ENCODE measurements at places on chromosomes 3 and 15.

GRCh38 chr3:18283680-18284079 lies 141.5 kb downstream of the SATB1 start:
- no peak for DNase-seq

DNA sequence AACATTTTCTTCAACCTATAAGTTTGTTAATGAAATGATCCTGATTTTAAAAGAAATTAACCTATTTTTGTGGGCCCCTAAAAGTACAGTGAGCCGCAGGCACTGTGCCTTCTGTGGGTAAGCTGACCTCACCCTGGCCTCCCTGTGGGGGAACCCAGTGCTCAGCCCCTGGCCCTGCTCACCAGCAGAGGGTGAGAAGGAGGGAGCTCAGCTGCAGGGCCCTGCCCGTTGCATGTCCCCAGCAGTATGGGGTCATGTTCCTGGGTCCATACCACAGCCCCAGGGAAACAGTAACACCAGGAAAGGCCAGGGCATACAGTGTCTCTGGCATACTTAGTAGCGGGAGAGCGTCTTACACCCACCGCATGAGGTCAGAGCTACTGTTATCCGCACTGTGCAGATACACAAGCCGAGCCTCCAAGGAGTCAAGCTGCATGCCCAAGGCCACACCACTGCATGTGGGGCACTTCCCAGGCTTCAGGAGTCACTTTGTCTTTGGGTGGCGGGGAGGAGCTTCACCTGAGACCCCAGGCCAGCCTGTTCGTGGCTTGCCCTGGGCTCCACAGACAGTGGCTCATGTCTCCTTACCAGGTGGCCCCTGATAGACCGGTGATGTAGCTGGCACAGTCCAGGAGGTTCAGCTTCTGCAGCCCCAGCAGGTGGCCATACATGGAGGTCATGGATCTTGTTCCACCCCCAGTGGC lies 22.6 kb upstream of the EHD4 start:
- DNase-seq, result no peak

GRCh38 chr3:6099458-6100075 lies 761.3 kb upstream of the GRM7 start:
- no peak for DNase-seq

DNA sequence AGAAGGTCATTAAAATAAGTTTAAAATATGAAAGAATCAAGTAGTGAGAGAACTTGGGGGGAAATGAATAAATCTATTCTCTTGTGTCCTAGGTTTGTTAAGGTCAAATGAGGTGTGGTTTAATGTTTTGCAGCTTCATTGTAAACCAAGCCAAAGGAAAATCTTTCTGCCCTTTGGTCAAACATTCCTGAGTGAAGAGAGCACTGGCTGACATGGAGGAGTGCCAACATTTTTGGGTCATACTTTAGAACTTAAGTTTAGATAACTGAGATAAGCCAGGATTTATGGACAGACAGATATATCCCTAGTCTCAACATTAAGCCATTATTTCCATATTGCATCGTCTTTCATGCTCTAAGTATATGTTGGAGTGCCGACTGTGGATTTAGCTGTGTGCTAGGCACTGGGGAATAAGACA lies 66.4 kb downstream of the PTPRG start:
- no peak for DNase-seq

DNA sequence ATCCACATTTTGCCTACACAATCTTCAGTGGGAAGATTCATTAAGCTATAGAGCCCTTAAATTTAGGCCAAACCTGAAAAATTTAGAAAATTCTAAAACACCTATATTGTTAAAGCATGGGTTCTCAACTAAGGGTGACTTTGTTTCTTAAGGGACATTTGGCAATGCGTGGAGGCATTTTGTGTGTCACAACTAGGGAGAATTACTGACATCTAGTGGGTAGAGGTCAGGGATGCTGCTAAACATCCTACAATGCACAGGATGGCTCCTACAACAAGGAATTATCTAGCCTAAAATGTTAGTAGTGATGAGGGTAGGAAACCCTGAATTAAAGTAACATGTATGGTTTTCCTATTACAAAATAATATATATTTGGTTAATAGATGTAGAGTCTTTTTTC lies 55.8 kb downstream of the TBC1D5 start:
- DNase-seq, result no peak

GRCh38 chr3:105823149-105823867 lies 45.5 kb downstream of the CBLB start:
- no peak for DNase-seq

DNA sequence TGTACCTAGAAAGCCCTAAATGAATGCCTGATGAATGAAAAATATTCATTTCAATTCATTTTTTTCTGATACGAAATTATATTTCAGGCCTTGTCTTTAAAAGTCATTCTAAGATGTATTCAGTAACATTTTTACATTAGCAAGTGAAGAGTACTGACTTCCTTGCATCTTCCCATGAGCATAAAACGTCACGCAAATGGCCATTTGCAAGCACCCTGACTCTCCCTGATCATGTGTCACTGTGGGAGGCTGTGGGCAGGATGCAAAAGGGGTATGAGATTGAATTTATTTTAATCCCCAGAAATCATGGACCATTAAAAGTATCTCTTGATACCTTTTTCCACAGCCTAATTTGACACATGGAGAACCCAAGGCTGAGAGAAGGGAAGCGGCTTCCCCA lies 105.0 kb downstream of the BDH1 start:
- DNase-seq, result no peak

DNA sequence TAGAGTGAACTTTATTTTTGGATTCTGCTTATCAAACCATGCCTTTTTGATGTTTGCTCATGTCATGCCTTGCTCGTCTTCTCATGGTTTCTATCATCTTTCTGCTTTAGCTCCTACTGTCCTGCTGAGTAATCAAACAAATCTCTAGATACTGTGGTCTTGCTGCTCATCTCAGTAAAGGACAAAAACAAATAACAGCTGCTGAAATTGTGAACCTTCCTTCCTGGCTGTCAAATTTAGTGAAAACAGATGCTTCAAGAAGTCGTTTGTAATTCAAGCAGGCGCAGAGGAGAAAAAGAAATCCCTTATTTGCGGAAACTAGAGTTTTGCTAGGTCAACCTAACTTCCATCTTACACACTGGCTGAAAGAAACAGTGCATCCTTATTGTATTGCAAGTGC lies 616.1 kb upstream of the ALCAM start:
- no peak for DNase-seq

DNA sequence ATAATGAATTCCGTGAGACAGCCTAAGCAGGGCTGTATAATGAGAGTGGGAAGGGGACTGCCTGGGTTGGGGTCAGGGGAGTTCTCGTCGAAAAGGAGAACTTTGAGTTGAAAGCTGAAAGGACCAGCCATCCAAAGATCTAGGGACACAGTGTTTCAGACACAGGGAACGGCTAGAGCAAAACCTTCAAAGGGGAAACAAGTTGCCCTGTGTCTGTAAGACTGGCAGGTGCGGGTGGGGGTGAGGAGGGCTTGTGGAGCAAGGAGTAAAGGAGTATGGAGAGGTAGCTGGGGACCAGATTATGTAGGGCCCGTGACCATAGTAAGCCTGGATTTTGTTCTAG lies 1.3 kb upstream of the SRP14 start:
- DNase-seq, result peak; percentile 51

DNA sequence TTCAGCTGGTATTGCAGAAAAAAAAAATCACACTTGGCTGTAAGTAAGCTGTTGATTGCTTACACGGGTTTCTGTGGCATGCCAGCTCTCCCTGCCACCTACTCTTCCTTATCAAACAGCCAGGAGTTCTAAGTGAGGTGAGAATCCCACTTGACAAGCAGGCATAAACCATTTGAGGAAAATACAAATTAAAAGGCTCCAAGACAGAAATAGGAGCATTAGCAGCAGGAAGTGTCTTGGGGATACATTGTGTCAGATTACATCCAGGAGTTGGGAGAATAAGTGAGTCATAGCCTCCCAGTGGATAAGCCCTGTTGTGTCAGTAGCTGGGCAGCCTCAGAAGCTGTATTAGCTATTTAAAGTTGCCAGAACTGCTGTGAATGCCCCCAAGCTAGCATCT lies 256.0 kb downstream of the CNTN4 start:
- DNase-seq, result no peak

DNA sequence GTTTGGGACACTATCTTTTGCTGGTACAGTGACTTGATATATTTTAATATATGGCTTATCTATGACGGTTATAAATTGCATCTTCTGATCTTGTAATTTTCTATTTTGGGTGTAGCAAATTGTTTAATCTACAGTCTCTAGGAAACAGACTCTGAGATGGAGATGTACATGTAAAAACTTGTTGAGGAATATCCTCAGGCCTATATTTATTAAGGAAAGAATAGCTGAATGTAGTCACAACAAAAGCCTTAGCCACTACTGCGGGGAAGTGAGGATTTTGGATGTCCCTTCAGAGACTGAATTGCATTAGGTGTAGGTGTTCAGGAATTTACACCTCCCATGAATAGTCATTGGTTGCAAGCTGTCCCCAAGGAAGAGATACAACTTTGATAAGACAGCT lies 13.8 kb upstream of the OR5K3 start:
- DNase-seq, result no peak

GRCh38 chr3:176562331-176562730 lies 635.0 kb downstream of the TBL1XR1 start:
- DNase-seq, result no peak

- DNase-seq, result no peak
Measured at GRCh38 chr3:111895071-111895470, 36.0 kb downstream of the PHLDB2 start.

Data from DND-41 (cell line).